ENCODE measurements at places on chromosomes 3 and 15. TPM values are rescaled to one million over a fixed set of nuclear protein-coding genes. Genes with fewer than 3 reads are reported as not detected.

DNA sequence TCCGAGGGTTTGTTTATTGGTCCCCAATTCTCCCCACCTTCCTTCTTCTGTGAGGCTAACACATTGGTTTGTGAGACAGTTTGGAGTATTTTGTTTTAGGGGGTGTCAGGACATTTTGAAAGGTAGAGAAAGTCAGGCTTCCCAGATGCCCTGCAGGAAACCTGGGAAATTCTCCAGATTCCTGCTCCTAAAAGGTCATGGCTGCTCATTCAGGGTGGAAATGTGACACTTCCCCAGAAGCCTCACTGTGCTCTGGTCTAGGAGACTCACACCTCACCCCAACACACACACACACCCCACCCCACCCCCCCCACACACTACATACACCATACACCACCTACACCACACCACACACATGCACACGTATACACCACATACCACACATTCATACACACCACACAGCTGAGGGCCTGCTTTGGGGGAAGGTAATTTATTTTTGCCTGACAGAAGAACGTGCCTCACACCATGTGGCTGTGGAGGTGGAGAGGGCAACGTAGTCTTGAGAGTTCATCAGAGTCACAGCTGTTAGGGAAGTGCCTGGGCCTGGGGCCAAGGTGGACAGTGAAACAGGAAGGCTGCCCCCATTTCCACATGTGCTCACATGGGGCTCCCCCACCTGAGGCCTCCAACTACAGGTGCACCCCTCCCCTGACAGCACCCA, 40.4 kb upstream of the LIMD1 start:
- DNase-seq = no peak

DNA sequence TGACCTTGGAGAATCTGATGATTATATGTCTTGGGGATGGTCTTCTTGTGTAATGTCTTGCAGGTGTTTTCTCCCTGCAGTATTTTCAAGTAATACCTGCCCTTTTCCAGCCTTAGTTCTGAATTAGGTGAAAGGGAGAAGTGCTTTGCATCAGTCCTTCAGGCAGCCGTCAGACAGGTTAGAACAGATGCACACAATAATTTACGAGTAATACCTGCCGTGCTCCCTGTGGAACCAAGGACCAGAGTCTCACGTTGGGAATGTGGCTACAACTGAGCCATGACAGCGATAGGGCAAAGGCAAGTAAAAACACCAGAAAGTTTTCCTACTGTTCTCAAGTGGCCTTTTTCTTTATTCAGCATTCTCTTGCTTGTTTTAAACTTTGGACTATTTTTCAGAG, 69.1 kb downstream of the CHCHD6 start:
- DNase-seq = no peak

DNA sequence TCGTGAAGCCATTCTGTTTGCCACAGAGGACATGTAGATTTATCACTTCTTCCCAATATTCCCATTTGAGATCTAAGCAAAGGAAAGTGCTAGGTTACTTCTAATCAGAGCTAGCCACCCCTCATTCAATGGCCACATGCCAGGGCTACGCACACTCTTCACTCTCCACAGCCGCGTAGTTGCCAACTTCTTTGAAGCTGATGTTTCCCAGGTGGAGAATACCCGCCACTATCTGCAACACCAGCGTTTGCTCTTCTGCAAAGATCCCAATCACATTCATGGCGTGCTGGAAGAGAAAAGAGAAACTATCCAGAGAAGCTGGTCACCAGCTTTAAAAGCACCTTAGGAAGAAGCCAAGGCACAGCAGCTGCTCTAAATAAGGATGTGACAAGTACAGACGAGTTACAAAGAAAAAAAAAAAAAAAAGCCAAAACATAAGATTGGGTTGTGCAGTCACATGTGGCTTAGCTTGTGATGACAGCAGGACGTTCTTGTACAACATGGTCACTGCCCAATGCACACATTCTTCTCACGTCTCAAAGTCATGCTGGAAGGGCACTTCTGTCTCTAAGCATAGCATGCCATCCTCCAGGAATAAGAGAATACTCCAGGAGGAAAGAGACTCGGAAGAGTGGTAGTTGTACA, 16.4 kb downstream of the LDHAL6B start:
- peak; percentile 14 for DNase-seq

DNA sequence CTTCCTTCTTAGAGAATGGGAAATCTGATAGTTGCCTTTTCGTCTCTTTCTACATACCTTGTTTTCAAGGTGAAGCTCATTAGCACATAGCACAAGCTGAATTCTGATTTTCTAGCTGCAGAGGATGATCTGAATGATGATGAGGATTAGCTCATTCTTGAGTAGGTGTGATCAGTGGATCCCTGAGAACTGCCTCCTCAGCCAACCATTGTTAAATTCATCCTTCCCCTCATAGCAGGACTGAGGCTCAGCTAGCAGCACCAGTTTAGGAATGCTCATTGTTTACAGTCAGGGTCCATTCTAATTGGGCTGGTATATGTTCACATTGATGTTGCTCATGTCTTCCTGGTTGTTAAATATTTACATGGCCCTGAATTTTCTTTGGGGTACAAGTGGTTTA, 299.9 kb upstream of the MME start:
- no peak for DNase-seq

- no peak for DNase-seq
Measured at GRCh38 chr15:68211656-68212320, 6.7 kb upstream of the CALML4 start.

DNA sequence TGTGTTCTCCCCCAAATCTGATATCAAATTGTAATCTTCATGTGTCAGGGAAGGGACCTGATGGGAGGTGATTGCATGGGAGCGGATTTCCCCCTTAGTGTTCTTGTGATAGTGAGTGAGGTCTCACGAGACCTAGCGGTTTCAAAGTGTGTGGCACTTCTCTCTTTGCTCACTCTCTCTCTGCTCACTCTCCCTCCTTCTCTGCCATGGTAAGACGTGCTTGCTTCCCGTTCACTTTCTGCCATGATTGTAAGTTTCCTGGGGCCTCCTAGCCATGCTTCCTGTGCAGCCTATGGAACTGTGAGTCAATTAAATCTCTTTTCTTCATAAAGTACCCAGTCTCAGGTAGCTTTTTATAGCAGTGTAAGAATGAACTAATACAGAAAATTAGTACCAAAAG, 30.6 kb upstream of the OR5H6 start:
- no peak for DNase-seq

Gene KBTBD13
- not detected for total RNA-seq

Data from activated CD8-positive, alpha-beta memory T cell treated with anti-CD3 and anti-CD28 coated beads, Interleukin-2, amount 10 ng/mL, durations not matched to agents 7 days and 5 days (primary cell).